ENCODE measurements at places on chromosomes 2 and 18.

DNA sequence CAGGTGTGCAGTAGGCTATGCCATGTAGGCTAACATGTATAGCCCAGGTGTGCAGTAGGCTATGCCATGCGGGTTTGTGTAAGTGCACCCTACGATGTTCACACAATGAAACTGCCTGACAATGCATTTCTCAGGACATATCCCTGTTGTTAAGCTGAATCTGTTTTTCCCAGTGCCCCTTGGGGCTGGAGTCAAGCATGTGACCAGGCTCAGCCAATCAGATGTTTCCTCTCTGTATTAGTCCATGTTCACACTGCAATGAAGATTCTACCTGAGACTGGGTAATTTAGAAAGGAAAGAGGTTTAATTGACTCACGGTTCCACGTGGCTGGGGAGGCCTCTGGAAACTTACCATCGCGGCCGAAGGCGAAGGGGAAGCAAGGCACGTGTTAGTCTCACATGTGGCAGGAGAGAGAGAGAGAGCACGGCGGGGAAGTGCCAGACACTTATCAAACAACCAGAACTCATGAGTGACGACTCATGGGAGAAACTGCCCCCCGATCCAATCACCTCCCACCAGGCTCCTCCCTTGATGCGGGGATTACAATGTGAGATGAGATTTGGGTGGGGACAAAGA is 24.2 kb downstream of the ITM2C start:
- no peak for DNase-seq

DNA sequence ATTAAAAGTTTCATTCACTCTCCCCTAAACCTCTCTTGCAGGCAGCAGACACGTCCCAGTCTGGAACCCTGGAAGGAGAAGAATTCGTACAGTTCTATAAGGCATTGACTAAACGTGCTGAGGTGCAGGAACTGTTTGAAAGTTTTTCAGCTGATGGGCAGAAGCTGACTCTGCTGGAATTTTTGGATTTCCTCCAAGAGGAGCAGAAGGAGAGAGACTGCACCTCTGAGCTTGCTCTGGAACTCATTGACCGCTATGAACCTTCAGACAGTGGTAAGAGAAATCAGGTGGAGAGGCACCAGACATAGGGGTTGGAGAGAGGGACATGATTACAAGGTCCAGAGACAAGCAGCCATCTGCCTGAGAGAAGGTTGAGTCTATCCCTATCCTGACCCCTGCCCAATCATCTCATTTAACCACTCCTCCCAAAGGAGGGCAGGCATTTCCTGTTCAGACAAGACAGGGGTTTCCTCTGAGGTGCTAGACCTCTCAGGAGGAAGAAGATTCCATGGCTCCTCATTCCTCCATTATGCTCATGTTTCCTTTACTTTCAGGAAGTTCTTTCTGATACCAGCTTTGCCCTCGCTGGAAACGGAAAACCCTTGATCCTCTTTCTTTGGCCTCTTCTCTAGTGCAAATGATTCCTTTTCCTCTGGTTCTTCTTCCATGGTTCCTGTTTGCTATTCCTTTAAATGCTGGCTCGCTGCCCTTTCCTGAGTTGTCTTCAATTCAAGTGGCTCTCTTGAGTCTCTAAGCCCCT is 15.1 kb downstream of the PLCD4 start:
- no peak for DNase-seq

- no peak for DNase-seq
These were observed 29.9 kb downstream of the HK2 start for GRCh38 chr2:74863802-74864248.

GRCh38 chr18:30920351-30920750 is 122.2 kb downstream of the DSC3 start:
- DNase-seq, result no peak

- DNase-seq, result no peak
These were observed 67.1 kb downstream of the RTP5 start for GRCh38 chr2:241936457-241937133.

GRCh38 chr2:52611759-52612158 is 1155.8 kb upstream of the CHAC2 start:
- no peak for DNase-seq

- DNase-seq, result no peak
These were observed 12.0 kb upstream of the IMPACT start for GRCh38 chr18:24414349-24415003.

DNA sequence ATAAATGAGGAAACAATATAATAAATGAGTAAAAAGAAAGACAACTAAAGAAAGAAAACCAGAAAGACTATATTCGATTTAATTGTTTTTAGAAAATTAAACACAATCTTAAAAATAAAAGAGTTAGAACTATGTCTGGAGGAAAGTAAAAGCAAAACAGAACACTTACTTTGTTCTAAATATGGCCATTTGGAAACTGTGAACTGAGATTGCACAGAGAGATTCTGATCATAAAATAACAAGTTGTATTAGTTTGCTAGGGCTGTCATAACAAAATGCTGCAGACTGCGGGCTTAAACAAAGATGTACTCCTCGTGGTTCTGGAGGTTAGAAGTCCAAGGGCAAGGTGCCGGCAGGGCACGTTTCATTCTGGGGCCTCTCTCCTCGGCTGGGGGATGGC is 128.1 kb upstream of the AQP4 start:
- DNase-seq, result no peak

DNA sequence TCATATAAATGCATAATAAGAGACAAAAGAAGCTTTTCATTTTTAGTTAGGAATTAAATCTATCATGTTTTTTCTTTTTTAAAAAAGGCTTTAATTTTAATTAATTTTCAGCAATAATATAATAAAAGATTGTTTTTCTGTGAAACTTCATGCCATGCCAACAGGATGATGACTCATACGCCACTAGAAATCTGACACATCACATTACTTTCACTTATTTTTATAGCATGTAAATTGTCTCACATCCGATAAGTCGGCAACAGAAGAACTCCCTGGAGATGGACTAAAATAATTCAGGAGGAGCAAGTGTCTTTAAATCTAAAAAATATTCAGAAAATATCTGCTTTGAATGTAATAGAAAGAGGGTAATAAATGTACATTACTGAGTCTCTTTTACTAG is 1024.2 kb upstream of the ACVR2A start:
- DNase-seq, result no peak

- DNase-seq, result no peak
These were observed 121.4 kb upstream of the CCDC195 start for GRCh38 chr2:224837558-224837957.

DNA sequence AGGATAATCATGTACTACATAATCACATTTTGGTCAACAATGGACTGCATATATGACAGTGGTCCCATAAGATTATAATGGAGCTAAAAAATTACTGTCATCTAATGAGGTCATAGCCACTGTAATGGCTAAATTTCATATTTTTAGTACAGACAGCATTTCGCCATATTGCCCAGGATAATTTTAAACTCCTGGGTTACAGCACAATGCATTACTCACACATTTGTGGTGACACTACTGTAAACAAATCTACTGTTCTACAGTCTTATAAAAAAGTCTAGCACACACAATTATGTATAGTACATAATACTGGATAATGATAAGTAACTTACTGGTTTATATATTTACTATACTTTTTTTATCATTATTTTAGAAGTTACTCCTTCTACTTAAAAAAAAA is 12.8 kb downstream of the EIF2AK2 start:
- no peak for DNase-seq

GRCh38 chr2:175282300-175282699 is 100.8 kb upstream of the ATP5MC3 start:
- DNase-seq, result peak; percentile 35

GRCh38 chr2:46311651-46312223 is 14.5 kb downstream of the EPAS1 start:
- DNase-seq, result no peak

- DNase-seq, result no peak
These were observed 1932.8 kb downstream of the SUCLG1 start for GRCh38 chr2:82526277-82526676.

GRCh38 chr2:241629762-241630435 is 7.1 kb downstream of the THAP4 start:
- DNase-seq, result no peak

- no peak for DNase-seq
These were observed 253.7 kb downstream of the DYM start for GRCh38 chr18:49206717-49207116.

GRCh38 chr2:177754492-177754873 is 318.1 kb downstream of the PDE11A start:
- DNase-seq, result no peak

DNA sequence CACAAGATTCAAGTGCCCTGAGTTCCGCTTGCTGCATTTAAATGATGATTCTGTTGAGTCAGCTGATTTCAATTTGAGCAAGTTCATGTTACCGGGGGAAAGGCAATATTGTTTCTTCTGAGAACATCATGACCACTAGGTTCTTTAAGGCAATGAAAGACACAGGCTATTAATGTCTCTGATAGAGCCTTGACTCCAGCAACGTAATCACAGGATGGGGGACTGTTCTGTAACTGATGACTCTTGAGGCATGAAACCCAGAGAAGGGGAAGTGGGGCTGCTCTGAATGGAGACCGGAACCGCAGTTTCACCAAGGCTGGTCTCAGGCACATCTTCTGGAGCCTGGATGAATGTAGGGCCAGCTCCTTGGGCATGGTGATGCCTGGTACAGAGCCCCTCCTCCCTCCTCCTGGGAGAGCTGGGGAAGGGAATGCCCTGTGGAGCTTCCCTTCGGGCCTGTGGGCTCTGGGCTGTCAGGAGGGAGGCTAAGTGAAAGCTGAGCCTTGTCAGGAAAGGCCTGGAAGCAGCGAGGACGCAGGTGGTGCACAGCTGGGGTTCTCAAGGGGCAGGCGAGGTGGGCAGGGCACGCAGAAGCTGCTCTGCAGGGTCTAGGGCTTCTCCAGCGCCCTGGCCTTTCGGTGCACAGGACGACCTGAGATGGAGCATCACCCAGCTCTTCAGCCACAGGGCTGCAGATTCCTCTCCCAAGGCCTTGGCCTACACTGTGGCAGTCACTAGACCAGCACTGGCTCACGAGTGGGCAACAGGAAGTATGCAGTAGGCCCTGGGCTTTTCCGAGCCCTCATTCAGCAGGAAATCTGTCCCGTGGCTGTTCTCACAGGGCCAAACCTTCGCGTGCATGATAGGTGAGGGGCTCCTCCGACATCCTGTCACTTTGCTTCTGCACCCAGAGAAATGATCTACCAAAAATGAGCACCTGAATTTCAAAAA is 36.6 kb upstream of the PRLH start:
- no peak for DNase-seq

GRCh38 chr2:65715323-65715722 is 282.9 kb upstream of the SPRED2 start:
- DNase-seq, result no peak

GRCh38 chr18:25612466-25612865 is 260.5 kb upstream of the ZNF521 start:
- DNase-seq, result no peak

DNA sequence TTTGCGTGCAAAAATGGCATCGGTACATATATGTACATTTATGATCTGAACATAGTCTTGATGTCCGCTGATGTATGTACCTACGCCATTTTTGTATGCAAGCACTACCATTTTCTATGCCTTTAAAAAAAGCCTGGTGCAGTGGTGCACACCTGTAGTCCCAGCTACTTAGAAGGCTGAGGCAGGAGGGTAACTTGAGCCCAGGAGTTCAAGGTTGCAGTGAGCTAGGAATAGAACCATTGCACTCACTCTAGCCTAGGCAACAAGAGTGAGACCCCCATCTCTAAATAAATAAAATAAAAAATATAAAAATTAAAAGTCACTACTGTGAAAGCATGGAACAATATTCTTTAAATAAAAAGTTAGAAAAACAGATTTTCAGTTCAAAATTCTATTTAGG is 16.7 kb downstream of the RAB1A start:
- DNase-seq, result no peak

DNA sequence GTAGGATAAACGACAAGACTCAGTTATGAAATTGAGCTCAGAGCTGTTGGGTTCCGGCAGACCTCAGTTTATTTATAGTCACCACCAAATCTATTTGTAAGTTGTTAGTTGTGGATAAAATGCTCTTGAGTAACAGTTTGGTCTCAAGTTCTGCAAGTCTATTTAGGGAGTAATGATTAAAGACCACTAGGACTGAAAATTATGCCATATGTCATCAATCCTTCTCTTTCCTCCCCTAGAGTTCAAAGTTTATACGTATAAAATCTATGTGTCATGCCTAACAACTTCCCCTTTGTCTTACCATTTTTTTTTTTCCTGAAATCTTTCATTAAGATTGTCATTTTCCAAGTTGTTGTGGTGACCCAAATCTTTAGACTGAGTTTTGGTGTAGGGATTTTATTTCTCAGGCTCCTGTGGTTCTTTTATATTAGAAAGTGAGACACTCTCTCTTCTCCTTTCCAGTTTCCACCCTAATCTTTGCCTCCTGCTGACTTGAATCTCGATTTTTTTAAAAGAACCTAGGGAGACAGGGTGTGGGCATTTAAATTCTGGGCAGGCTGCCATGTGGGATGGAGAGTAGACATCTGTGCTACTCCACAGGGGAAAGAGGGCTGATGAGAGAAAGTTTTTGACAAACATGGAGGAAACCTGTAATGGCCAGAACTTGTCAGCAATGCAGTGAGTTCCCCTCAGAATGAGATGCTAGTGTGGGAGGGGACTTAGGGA is 51.0 kb downstream of the LAMA3 start:
- DNase-seq, result no peak

GRCh38 chr18:12420821-12421421 is 13.2 kb downstream of the PRELID3A start:
- DNase-seq, result no peak

GRCh38 chr2:17245906-17246305 is 272.3 kb downstream of the RAD51AP2 start:
- no peak for DNase-seq

DNA sequence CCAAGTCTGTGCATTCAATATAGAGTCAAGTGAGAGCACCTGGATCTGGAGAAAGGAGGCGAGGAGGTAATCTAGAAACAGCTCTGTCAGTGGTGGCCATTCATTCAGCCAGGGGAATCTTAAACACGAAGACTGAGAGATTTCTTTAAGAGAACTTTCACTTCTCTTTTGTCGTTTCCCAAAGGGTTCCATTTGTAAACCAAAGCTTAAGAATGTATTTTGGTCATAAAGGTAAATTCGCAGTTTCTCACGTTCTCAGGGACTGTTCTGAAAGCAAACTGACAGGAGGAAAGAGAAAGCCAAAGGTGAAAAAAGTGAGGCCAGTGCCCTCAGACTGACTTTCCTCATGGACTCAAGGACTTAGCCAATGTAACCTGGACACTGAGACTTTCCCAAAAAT is 513.5 kb downstream of the CMPK2 start:
- DNase-seq, result no peak

DNA sequence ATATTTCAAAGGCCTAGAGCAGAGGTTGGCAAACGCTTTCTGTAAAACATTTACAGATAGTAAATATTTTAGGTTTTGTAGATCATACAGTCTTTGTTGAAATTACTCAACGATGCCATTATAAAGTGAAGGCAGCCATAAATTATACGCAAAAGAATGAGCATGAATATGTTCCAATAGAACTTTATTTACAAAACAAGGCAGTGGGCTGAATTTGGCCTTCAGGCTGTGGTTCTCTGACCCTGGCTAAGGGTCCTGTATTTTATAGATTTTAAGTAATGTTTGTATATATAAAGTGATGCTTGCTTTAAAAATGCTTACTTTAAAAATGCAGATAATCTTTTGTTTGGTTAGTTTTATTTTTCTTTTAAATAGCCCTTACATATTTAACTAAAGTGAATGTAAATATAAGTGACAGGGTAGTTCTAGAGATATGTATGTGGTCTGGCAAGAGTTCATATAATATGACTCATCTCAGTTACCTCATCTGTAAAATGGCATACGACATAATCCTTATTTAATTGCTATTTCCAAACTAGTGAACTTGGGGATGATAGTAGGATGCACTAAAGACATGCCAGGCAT is 51.7 kb upstream of the ATP5MC3 start:
- DNase-seq, result no peak

Data from CD4-positive, alpha-beta T cell treated with Interleukin-10 for 1 hour (primary cell).